Activated CD8-positive, alpha-beta memory T cell treated with anti-CD3 and anti-CD28 coated beads for 1 hour (primary cell): ENCODE measurements at places on chromosomes 7 and 10.

DNA sequence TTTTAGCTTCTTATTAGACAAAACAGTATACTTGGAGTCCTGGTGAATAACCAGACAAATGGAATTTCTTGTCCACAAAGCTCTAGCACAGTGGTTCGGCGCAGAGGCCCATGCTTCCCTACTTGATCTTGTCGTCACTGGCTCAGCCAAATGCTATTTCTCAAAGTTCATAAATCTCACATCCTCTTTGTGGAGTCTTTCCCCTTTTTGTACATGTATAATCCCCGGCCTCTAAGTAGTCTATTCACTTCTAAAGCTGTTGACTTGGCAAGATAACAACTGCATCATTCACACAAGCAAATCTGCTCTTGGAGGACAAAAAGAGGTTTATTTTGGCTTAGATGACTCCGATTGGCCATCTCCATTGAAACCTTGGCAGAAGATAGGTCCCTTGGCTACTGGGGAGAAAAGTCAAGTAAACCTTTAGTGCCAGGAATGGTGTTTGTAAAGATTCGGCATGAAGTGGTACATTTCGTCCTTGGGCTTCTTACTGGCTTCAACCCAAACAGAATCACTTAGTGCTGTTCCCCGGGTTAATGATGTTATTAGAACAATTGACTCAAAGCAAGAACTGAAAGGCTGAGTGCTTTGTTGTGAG is 5.1 kb upstream of the AKR1E2 start:
- no peak for DNase-seq

GRCh38 chr7:29891766-29892165 is 85.5 kb downstream of the WIPF3 start:
- DNase-seq: no peak

GRCh38 chr10:122949296-122949695 is 4.7 kb downstream of the C10orf88 start:
- no peak for DNase-seq

DNA sequence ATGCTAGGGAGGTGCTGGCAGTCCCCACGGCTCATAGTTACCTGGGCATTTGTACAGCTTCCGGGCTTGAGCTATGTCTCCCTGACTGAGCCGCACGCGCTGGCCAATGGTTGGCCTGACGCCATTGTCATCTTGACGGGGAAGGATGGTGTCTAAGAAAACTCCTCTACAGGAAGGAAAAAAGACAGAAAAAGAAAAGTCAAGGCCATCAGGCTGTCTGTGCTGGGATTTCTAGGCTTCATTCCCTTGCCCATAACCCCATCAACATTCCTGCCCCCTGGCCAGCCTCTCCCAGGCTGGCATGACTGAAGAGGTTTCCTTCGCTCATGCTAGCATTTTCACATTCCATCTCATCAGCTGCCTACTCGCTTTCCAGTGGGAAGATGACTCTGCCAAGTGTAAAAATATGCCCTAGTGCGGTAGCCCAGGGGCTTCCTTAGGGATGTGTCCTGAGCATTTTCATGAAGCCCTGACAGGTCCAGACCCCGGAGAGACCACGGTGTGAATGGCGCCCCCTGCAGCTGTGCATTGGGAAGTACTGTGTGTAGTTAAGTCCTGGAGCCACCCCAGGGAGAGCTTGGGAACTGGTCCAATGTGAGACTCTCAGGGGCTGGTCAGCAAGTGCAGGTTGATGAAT is 54.5 kb upstream of the OPALIN start:
- no peak for DNase-seq

DNA sequence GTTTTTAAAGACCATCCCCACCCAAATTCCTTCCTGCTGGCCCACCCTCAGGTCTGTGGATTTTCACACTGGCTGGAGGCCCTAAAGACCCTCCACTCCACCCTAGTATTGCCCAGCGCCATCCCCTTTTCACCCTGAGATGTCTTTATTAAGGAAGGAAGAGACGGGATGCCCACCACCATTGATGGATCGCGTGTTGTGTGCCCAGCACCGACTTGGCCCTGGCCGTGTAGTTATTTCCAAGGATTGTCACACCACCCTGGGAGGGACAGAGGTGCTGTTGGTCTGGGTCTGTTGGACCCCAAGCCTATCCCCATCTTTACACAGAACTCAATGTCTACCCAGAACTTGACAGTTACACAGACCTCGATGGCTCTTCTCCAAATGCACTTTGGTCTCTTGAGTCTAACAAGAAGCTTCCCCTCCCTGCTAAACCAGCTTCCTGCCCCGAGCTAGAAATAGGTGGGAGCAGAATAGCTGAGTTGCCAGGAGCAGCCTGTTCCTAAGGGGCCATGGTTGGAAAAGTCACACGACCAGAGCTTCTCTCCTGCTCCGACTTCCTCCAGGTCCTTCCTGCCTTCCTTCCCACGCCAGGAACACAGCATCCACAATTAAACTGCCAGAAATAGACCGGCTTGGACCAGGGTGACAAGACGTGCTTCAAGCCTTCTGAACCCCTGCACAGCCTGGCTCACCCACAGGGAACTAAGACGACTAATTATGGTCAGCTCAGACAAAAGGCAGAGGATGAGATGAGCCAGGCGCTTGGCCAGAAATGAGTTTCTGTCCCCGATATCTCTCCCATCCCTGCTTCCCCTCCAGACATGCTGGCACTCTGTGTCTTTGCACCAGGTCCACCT is 139.5 kb upstream of the CHST15 start:
- DNase-seq: no peak

DNA sequence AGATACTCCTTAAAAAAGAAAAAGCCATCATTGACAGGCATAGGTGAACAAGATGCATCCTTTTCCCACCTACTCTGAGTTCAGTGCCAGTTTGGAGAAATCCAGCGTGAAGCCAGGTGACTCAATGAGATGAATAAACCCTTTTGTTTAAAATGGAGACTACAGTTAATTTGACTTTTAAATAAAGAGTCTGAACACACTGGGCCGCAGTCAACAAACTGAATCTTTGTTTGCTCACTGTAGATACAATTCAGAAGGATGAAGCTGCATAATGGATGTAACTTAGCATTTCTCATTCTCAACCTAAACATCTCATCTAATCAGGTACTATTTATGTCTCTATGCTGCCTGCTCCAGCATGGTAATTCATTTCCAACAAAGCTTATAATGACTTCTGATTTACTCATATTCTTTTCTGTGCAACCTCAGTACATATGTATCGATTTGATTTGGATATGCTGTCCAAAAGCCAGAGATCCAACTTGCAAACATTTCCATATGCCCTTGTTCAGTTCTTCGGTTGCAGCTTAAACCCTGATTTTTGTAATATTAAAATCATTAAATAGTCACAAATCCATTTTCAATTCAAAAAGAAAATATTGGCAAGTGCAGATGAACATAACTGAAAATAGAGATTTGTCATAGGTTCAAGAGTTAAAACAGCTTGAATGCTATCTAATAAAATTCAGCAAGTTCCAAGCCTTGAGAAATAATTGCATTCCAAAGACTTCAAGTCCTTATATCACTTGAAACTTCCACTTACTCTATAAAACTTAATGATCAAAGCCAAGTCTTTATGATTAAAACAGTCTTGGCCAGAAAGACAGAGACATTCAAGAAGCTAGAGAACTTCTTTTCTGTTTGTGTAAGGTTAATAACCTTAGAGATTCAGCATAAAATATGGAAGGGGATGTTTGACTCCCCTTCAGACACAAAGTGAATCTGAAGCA is 67.8 kb downstream of the CPVL start:
- DNase-seq: no peak

- DNase-seq: no peak
These were observed 6.3 kb downstream of the GPAM start for GRCh38 chr10:112177247-112177646.

DNA sequence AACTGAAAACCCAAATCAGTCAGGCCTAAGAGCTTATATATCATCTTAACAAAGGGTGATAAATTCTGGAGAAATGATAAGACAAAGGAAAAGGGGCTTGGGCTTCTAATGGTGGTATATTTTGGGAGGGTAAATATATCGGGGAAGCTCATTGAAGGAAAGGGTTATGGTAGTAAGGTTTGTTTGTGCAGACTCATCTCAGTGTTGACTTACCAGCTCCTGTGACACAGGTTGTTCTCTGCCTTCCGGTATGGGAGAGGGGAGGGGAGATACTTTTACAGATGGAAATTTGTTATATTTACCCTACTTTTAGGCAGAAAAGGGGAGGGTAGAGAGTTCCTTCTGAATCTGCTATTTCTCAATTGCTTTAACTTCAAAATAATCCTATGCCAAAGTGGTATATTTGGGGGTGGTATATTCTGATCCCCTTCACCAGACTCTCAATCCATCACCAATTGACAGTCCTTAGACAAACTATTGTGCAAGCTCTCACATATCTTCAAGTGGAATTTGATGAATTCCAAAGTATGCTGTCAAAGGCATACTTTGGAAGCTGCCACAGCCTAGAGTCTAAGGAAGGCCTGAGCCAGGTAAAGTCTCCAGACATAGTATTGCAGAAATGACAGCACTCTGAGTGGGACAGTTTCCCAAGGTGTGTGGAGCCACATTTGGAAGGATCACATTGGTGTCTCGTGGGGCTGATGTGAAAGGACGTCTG is 13.3 kb upstream of the PAPSS2 start:
- DNase-seq: no peak

GRCh38 chr10:63631991-63632390 is 110.8 kb downstream of the REEP3 start:
- DNase-seq: no peak

GRCh38 chr7:72098807-72099580 is 313.1 kb downstream of the CALN1 start:
- no peak for DNase-seq

- no peak for DNase-seq
These were observed 1.8 kb upstream of the METTL27 start for GRCh38 chr7:73844131-73844547.

DNA sequence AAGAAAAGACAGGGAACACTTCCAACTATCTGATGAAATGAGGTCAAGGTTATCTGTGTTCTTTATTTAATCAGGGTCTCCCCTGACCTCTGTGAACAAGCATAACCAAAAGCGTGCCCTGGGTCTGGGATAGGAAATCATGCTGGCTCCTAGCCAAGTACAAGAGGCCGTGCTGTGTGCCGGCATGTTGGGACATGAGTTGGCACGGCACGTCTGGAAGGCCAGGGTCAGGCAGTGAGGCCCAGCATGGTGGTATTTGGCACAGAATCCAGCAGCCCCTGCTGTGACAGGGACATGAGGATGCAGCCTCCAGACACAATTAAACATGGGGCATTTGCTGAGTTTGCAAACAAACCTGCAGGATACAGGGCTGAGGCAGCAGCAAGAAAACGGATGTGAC is 320.4 kb downstream of the PLXNA4 start:
- DNase-seq: no peak

- DNase-seq: no peak
These were observed 242.2 kb upstream of the PPP2R2D start for GRCh38 chr10:131658476-131659110.

DNA sequence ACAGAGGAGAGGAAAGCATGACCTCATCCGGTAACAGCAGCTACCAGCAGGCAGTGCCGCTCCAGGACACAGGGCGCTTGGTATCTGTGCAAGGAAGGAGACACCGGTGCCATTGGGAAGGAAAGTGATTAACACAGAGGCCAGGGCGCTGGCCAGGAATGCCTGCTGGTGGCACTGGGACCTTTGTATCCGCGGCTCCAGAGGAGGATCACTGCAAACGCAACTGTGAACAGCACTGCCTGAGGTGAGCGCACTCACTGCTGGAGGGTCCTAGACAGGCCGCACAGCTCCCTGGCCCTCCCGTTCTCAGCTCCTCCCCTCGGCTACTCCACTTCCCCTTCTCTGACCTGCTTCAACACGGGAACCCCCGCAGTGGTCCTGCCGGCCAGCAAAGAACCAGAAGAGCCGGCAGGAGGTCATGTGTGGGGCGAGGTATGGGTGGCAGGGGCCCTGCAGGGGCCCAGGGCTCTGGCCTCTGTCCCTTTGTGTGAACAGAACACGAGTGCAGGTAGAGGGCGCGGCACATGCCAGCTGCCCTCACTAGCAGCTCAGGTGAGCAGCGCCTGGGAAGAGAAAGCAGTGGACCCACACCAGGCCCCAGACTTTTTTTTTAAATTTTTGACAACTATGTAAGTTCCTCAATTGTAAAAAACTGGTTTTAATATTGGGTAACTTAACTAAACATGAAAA is 107.6 kb downstream of the VIPR2 start:
- no peak for DNase-seq

DNA sequence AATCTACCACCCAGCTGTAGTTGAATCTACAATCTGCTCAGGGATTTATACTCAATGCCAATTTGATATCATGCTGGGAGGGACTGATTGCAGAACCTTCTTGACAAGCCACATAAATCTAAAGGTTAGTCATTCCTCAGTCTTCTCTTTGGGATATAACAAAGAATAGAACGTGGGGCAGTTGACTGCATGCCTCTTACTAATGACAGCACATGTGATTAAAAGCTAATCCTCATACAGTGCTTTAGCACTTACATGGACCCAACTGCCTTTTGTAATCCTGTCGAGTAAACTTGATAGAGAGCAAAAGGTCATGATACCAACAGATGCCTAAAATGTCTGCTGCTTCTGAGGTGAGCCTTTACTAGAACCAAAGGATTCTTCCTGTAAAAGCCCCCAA is 12.3 kb downstream of the KLHL7 start:
- no peak for DNase-seq

GRCh38 chr7:18225067-18225466 is 197.4 kb upstream of the PRPS1L1 start:
- no peak for DNase-seq

DNA sequence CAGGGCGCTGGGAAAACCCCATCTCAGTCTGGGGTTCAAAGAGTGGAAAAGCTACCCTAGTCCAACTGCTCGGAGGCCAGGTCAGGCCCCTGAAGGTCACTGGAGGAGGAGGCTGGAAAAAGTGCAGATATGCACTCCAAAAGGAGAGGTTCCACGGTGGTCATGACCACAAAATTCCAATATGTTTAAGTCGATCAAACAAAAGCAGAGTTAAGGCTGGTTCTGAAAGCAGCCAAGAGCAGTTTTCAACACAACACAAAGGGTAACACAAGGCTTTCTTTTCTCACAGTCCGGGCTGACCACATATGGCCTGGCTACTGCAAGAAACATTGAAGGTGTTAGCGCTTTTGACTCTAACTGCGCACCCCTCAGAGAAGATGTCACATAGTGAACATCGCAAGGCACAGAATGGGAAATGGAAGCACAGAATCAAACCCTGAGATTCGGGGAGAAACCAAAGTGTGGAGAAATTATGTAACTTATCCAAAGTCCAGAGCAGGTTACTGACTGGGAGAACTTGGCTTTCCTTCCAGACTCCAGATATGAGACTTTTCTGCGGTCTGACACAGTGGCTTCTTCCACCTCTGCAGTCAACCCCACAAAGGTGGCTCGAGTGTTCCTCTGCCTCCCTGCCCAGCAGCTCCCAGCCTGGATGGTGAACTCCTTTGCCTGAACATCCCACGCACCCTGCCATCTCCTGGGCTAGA is 1.3 kb upstream of the GRB10 start:
- no peak for DNase-seq

GRCh38 chr7:81231301-81231838 is 312.5 kb upstream of the SEMA3C start:
- DNase-seq: no peak

GRCh38 chr10:75019370-75019769 is 92.1 kb upstream of the SAMD8 start:
- DNase-seq: no peak

GRCh38 chr10:88181902-88182600 is 318.6 kb downstream of the PTEN start:
- DNase-seq: no peak
